Brain microvascular endothelial cell (primary cell): ENCODE measurements at places on chromosomes 6 and 20.
A peak's percentile ranks its signal among the peaks of the same experiment; 100 is the strongest.

- no peak for DNase-seq
Measured at GRCh38 chr6:119277052-119277451, 72.5 kb downstream of the MAN1A1 start.

DNA sequence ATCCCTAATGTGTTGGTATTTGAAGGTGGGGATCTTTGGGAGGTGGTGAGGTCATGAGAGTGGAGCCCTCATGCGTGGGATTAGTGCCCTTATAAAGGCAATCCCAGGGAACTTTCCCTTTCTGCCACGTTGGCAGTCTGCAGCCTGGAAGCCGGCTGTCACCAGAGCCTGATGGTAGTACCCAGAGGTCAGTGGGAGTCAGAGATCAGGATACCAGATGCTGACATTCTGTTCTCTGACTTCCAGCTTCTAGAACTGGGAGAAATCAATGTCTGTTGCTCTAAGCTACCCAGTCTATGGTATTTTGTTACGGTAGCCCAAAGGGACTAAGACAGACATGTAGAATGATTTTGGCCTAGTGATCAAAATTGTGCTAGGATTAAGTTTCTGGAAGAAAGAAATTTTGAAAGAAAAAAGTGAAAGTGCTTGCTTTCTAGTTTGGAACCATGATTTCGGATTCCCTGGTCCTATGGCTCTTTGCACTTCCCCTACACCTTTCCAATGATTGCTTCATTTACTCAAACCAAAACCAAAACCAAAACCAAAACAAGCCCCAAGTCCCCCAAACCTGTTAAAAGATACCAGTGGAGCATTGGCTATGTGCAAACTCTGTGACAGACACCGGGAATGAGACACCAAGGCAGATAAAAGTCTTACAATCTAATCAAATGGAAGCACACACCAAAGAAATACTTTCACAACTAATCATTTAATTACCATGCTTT, 173.7 kb upstream of the ZNF217 start:
- no peak for DNase-seq

GRCh38 chr20:19056909-19057308, 155.5 kb upstream of the SLC24A3 start:
- no peak for DNase-seq

GRCh38 chr6:166636934-166637333, 9.9 kb upstream of the RPS6KA2 start:
- DNase-seq = no peak

- DNase-seq = no peak
Measured at GRCh38 chr6:42817907-42818306, 36.1 kb downstream of the BICRAL start.

- no peak for DNase-seq
Measured at GRCh38 chr6:33123732-33124524, 48.1 kb downstream of the HLA-DPB1 start.

DNA sequence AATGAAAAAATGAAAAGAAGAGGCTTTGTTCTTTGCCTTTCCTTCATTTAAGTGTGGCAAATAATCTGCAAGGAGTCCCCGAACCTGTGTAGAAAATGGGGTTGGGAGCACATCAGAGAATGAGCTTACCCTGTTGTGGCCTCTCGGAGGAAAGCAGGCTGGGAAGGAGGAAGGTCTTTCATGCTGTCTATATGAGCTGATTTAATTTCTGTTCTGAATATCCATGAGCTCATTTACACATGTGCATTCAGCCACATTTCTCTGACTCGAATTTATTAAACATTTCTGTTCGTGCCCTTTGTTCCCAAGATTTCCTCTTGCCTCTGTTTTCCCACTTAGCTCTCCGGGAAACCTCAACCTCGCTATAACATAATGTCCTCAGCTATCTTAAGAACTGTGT, 584.4 kb upstream of the CDH4 start:
- DNase-seq = no peak

GRCh38 chr6:149233056-149233715, 84.3 kb upstream of the TAB2 start:
- DNase-seq = peak; percentile 86

GRCh38 chr6:170147832-170148708, 142.8 kb downstream of the DLL1 start:
- no peak for DNase-seq

DNA sequence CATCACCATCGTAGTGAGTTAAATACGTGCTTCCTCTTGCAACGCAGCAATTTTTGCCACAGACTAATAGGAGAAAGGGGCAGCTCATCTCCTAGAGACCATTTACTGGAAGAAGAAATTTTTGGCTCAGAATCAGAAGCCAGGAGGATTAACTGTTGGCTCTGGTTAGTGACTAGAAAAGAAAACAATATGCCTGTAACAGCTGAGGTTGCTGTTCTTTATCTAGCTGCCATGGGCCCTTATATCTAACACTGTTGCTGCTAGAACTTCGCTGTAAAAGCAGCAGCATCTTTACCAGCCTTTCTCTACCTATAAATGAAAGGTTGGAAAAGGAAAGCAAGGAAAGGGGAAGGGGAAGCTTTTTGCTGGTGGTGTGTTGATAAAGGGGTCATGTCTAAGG, 65.9 kb downstream of the FAM135A start:
- DNase-seq = peak; percentile 12

DNA sequence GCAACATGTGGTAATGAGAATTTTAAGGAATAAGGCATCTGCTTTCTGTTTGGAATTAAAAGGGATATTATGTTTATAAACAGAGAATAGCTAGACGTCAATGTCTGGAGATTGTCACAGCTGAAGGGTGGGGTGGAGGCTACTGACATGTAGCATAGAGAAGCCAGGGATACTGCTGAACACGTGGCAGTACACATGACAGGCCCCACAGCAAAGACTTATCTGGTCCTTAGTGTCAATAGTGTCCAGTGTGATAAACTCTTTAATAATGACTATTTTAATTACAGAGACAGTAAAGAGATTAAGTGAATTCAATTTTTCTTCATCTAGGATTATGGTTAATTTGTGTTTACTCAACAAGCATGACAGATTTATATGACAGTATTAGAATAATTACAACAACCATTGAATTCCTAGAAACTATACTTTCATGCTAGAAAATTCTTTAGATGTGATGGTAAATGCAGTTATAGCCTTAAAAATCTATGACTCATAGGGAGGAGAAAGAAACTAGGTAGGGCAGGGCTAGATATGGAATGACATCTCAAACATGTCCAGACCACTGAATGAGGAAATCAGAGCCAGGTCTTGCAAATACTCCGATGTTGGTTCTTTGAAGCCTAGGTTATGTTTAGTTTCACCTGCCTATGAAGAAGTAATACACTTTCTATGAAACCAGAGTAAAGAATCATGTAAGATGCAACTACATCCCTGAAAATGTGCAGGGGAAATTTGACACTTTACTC, 399.5 kb downstream of the PHF3 start:
- DNase-seq = no peak

GRCh38 chr6:4797587-4797986, 21.4 kb downstream of the CDYL start:
- no peak for DNase-seq

- DNase-seq = no peak
Measured at GRCh38 chr6:129050086-129050485, 167.1 kb downstream of the LAMA2 start.

DNA sequence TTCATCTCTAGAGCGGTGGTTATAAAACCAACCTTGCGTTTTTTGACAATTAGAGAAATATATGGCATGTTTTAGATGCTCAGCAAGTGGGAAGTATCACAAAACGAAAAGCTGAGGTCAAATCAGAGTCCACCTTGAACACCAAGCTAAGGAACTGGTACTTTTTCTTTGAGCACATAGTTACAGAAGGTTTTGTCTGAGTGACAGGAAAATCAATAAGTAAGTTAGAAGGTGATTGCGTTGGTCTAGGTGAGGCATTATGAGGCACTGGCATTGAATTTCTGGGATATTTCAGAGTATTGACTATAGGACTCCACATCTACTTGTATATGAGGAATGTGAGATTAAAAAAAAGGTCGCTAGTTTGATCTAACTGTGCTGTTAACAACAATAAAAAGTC, 597 bp upstream of the HINT3 start:
- no peak for DNase-seq

GRCh38 chr6:23692184-23692583, 433.8 kb upstream of the NRSN1 start:
- DNase-seq = no peak

DNA sequence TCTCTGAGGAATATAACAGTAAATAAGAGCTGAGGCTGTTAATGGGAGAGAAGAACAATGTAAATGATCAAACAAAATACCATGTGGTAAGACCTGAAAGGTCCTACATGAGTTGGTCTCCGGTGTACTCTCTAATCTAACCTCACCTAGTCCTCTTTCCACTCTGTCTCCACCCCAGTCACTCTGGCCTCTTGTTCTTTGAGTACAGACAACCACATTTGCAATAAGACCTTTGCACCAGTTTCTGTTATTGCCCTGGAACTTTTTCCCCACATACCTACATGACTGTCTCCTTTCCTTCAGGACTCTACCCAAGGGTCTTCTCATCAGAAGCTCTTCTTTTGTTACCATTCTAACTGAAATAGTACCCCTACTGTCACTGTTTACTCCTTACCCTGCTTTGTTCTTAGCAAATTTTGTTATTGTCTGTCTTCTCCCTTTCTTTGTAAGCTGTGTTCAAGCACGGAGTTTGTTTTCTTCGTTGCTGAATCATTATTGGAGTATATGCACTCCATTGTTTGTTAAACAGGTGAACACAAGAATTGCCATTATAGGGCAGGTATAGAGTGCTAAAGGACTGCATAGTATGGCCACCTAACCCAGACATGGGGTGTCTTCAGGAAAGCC, 37.3 kb downstream of the MAPK14 start:
- no peak for DNase-seq

DNA sequence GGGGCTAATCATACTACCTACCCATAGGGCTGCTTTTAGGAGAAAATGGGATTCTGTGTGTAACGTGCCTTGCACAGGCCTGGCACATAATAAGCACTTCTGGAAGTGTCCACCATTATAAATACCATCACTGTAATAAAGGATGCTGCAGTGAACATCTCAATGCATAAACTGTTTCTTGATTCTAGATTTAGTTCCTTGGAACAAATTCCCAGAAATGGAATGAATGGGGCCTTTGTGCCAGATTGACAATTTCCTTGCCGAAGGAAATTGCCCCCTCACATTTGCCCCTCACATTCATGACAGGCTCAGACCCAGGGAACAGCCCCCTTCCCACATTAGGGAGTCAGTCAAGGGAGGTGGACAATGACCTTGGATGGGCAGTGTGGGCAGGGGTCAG, 29.2 kb downstream of the BPIFB4 start:
- no peak for DNase-seq

- DNase-seq = no peak
Measured at GRCh38 chr6:150691463-150691862, 91.8 kb downstream of the PLEKHG1 start.

GRCh38 chr6:142653710-142654420, 291.1 kb downstream of the HIVEP2 start:
- no peak for DNase-seq

DNA sequence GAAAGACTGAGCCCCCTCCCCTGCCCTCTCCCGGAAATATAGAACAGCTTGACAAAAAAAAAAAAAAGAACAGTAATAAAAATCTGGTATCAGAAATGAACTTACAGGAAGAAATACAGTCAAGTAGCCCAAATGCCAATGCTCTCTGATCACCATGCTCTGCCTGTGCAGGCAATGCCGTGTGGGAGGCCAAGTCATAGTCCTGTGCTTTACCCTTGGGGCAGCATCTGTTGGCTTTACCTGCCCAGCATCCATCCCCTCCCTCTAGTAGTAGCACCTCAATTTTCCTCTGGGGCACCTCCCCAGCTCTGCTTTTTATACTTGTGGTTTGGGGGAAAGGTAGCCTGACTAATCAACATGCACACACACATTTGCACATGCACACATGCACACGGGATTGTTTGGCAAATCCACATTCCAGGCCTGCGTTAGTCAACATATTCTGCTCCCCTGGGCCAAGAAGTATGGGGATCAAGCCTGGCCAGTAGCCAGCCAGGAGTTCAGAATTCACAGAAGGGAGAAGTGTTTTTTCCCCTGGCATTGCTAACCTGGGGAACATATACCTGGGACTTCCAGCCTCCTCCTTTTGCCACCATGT, 70.2 kb downstream of the RIPOR3 start:
- DNase-seq = no peak

GRCh38 chr6:87824958-87825491, 123.0 kb upstream of the AKIRIN2 start:
- no peak for DNase-seq

- no peak for DNase-seq
Measured at GRCh38 chr6:6586671-6587526, 1.6 kb upstream of the LY86 start.

DNA sequence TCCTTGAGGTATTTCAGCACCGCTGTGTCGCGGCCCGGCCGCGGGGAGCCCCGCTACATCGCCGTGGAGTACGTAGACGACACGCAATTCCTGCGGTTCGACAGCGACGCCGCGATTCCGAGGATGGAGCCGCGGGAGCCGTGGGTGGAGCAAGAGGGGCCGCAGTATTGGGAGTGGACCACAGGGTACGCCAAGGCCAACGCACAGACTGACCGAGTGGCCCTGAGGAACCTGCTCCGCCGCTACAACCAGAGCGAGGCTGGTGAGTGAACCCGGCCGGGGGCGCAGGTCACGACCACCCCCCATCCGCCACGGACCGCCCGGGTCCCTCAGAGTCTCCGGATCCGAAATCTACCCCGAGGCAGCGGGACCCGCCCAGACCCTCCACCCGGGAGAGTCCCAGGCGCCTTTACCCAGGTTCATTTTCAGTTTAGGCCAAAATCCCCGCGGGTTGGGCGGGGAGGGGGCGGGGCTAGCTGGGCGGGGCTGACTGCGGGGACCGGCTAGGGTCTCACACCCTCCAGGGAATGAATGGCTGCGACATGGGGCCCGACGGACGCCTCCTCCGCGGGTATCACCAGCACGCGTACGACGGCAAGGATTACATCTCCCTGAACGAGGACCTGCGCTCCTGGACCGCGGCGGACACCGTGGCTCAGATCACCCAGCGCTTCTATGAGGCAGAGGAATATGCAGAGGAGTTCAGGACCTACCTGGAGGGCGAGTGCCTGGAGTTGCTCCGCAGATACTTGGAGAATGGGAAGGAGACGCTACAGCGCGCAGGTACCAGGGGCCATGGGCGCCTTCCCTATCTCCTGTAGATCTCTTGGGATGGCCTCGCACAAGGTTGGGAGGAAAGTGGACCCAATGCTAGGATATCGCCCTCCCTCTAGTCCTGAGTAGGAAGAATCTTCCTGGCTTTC, 693 bp downstream of the HLA-F start:
- no peak for DNase-seq

GRCh38 chr20:10040070-10040975, 5.5 kb downstream of the ANKEF1 start:
- peak; percentile 67 for DNase-seq
